Stimulated activated CD8-positive, alpha-beta memory T cell treated with anti-CD3 and anti-CD28 coated beads, Interleukin-15, amount 100 ng/mL, for 48 hours (primary cell): ENCODE measurements at places on chromosomes 3 and 15.

DNA sequence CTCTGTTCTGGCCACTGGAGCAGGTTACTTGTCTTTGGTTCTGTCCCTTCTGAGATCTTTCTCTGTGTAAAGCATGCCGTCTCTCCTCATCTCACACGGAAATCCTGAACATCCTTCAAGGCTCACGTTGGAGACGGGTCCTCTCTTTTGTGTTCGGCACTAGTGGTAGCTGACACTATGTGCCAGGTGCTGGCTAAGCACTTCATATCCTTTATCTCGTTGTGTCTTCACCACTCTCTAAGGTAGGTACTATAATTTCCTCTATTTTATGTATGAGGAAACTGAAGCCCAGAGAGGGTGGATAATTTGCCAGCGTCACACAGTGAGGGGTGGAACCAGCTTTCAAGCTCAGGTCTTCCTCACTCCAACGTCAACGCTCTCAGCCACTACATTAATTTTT, 1.2 kb downstream of the IFT122 start:
- no peak for DNase-seq

DNA sequence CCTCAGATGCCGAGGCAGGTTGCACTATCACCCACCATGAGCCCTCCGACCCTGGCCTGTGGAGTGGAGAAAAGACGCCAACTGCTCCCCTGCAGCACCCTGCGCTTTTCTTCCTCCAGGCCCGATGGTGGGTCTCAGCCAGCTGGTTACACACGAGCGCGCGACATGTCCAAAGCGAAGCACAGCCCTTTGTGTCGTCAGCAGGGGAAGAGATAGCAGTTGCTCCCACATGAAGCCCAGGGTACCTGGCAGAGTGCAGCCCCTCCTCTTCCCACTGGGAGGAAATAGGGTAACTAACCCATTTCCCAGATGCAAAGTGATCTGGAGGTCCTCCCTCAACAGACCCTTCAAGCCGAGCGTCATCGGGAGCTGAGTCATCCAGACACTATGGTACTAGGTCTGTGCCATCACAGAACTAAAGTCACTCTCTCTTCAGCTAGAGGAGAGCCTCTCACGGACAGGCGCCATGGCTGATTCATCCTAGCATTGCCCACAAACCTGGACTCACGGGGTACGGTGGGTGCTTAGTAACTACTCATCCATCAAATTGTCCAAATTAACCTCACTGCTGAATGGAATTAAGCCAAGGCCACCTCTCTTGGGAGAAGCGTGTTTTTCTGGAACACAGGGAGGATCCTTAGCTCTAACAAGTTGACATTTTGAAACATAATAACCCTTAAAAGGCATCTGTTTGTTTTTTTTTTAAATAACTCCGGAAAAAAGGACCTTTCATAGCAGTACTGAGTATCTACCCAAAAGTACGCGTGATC, 45.2 kb upstream of the BDH1 start:
- DNase-seq = no peak

DNA sequence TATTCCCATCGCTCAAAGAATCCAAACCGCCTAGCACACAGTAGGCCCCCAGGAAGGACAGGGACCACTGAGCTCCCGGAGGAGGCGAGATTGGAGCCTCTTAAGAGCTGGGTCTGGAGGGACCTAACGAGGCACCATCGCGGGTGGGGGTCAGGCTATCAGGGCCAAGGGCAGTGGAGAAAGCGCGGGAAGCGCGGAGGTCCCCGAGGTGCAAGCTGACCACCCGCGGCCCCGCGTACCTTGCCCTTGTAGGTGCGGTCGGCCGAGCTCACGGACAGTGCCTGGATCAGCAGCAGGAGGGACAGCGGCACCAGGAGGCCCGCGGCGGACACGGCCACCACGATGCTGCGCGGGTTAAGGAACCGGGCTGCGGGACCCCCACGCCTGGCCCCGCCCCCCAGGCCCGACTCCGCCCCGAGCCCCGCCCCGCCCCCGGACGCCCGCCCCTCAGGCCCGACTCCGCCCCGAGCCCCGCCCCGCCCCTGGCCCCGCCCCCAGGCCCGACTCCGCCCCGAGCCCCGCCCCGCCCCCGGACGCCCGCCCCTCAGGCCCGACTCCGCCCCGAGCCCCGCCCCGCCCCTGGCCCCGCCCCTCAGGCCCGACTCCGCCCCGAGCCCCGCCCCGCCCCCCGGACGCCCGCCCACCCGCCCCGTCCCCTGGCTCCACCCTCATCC, 3.9 kb downstream of the ZDHHC19 start:
- DNase-seq = no peak

- DNase-seq = no peak
Observed at GRCh38 chr3:111932946-111933345, 45.9 kb upstream of the ABHD10 start.

DNA sequence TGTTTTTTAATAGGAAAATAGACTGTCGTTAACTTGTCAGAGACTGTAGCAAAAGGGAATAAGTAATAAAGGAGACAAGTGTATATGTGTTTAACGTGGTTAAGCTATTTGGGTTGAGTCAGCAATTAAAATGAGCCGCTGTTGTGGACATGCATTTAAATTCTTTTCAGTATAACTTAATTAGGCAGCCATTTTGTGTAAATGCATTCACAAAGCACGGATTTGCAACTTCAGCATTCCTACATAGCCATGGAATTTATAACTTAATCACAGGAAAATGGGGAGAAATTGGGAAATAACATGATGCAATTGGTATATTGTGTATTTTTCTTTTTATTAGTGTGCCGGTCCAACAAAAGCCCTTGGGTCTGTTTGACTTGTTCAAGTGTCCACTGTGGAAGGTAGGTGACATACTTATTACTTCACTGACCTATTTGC, 27.9 kb downstream of the USP3 start:
- DNase-seq = no peak

DNA sequence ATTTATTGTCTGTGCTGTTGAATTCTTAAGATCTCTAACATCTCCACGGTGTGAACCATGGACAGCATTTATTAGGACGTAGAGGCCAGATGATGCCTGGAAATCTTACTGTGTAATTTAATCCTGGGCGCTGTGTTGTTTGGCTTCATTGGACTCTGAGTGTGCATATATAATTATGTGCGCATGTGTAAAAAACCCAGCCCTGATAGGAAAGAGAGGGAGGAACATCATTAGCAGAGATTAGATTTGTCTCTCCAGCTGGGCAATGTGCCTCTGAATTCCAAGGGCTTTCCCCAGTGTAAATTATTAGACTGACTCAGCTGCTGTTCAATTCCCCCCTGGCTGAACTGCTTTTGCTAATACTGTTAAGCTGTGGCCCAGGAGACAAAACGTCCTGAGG, 39.6 kb downstream of the MAP3K13 start:
- DNase-seq = no peak

DNA sequence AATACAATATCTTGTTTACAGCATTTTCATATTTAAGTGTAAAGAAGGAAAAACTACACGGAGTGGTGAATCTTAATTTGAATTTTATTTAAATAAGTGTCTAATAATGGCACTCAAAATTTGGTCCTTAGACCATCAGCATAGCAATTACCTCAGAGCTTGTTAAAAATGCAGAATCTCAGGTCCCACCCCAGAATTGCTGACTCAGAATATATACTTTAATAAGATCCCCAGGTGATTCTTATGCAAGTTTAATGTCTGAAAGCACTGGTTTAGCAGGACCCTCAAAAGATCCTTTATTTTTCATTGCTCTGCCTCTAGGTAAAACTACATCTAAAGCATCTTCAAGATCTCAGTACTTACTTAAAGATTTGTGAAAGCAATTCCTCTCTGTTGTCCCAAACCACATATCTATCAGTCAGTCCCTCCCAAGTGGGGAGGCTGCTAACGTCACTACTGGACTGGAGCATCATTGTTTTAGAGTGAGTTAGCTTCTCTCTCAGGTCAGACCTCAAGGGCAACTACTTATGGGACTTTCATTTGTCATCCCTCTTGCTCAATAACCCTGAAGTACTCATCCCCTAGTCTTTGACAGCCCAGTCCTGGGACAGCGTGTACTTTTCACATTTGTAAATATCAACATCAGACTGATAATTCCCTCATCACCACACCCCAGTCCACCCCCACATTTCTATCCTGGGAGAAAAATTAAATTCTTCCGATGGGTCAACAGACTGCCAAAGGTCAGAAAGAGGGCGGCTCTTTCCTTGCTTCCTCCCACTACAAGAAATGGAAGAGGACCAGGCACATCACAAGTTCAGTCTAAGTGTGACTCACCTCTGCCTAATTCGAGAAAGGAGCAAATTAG, 76.7 kb downstream of the CBLB start:
- no peak for DNase-seq

DNA sequence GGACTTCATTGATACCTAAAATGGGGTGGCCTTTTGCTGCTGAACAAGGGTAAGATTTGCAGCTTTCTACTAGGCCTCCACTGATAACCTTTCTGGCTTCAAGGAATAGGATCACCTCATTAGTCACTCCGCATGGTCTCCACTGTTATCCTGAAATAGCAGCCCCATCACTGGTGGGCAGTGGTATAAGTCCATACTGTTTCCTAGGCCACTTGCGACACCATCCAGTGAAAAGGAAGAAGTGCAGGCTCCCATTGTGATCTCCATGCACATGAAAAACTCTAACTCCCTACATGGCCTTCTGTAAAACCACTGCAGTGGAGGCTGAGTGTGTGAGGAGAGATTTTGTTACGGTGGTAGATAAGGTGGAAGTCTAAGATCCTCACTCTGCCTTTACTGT, 1455.9 kb downstream of the SI start:
- DNase-seq = no peak

GRCh38 chr3:105512061-105512460, 145.4 kb downstream of the ALCAM start:
- DNase-seq = no peak

GRCh38 chr3:171804618-171805389, 5.5 kb downstream of the PLD1 start:
- no peak for DNase-seq

DNA sequence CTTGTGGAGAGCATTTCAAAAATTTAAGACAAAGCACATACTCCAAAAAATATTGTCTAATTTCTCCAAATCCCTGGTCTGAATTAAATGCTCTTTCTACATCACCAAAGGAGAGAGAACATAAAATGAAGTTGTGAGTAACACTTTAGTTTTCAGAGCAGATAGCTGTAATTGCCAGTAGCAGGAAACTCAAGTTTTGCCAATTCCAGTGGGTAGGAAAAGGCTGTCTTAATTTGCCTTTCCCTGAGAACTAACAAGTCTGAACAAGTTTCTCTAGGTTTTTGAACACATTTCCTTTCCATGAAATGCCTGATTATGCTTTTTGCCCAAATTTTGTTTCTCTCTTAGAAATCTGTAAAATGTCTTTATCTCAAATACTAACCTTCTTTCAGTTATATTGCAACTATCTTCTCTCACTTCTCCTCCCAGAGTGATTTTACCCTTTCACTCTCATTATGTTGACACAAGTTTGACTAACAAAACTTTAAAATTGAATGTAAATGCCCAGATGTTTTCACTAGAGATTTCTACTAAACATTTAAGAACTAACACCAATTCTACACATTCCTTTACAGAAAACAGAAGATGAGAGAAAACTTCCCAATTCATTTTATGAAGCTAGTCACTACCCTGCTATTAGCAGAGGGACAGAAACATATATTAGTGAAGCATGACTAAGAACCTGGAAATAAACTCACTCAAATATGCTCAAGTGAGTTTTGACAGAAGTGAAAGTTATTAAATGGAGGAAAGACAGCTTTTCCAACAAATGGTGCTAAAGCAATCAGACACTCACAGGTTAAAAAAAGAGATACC, 38.4 kb downstream of the RFX7 start:
- DNase-seq = no peak

DNA sequence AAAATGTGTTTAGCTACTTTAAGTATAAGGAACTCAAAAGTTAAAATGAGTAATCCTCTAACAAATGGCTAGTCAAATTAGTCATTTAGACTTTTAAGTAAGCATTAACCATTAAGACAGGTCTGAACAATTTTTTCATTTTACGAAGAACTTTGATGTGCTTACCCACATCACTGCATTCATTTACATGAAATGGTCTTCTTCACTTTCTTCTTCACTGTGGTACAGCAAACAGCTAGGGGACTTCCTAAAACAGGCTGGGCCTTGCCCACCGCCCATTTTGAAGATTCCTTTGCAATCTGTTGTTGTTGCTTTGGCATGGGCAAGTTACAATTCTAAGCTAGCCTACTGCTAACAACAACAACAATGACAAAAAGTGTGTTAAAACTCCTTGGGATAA, 67.4 kb downstream of the CBLB start:
- DNase-seq = no peak

- no peak for DNase-seq
Observed at GRCh38 chr15:57273402-57273801, 102.9 kb upstream of the CGNL1 start.

- no peak for DNase-seq
Observed at GRCh38 chr3:33360136-33360825, 79.9 kb downstream of the UBP1 start.

GRCh38 chr15:63362196-63362595, 19.4 kb downstream of the CA12 start:
- DNase-seq = no peak
